ENCODE measurements at places on chromosomes 4 and X.

- no peak for DNase-seq
These were observed 61.7 kb upstream of the ATXN3L start for GRCh38 chrX:13381514-13381913.

DNA sequence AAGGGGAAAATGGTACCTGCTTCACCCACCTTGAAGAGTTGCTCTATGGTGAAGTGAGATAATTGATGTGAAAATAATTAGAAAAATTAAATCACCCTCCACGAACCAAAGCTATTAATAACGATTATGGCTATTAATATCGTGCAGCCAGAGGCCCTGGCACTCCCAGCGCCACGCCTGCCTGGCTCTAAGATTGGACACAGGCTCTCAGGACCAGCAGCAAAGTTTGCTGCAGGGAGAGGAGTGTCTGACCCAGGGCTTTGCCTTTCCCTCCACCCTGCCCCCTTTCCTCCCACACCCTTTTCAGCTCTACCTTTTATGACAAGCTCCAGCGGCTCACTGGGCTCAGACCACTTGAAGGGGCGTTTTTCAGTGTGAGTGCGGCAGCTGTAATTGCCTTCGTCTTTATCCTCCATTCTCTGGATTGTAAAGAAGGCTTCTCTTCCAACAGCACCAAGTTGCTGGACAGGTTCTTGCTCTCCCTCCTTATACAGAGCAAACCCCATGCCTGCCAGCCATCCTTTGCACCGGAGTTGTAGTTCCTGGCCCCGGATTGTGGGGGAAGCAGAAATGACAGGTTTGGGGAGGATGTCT lies 11.5 kb downstream of the IGSF1 start:
- no peak for DNase-seq

GRCh38 chrX:10769696-10770619 lies 149.6 kb upstream of the MID1 start:
- no peak for DNase-seq

DNA sequence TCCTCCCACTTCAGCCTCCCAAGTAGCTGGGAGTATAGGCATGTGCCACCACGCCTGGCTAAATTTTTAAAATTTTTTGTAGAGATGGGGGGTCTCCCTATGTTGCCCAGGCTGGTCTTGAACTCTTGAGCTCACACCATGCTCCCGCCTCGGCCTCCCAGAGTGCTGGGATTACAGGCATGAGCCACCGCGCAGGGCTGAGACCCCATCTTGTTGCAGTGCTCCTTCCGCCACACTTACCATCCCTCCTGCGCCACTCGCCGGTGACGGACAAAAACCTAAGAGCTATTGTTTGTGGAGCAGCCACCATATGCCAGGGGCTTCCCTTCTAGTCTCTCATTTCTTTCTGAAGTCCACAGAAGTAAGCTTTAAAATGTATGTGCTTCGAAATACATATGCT lies 34.5 kb downstream of the NSG1 start:
- no peak for DNase-seq

DNA sequence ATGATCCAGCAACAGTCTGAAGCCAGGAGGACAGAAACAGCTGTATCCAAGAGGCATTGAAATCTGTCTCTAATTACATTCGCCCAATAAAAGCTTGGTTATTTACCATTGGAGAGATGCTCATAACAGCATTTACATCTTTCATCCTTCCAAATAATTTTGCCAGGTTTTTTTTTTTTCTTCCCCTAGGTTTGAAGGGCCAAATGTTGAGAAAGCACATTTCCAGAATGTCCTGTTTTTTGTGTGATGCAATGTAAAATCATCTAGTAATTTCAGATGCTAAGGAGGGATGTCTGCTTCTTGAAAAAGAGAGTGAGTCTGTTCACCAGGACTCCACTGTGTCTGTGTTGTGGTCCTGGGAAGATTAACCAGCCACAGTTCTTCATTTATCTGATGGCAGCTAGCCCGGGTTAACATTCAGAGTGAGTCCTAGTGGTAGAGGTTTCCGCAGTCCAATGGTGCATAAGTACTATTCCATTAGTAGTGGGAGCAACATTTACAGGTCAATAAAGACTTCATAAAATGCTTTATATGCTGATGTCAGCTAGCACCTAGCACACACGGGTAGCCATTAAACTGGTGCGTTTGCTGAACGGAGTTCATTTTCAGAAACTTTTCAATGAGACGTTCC lies 406.8 kb downstream of the STIM2 start:
- DNase-seq = no peak

DNA sequence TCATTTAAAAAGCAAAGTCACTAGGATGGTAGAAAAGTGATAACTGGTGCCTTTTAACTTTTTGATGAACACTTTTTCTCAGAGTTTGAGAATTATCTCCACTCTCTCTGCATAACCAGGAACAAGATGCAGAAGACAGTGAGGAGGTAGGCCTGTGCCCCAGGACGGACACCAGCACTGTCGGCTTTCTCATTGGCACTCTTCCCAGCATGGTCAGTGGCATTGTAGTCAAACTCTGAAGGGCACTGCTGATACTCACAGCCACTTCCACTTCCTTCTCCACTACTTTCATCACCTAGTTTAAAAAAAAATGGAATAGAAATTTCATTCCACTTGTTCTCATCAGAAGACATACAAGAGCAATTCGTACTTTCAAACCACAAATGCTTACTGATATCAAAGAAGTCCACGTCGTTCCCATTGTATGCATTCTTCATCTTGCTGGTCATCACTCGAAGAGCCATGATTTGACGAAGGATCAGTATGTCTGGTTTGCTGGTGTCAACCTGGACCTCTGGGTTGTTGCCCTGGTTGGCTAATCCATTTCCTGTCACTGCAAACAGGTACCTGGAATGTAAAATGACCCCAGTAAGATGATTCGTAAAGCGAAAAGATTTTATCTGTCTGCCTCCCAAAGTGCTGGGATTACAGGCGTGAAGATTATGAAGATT lies 84.8 kb upstream of the TFDP3 start:
- DNase-seq = no peak

GRCh38 chr4:108216510-108216909 lies 47.8 kb upstream of the LEF1 start:
- DNase-seq = no peak

DNA sequence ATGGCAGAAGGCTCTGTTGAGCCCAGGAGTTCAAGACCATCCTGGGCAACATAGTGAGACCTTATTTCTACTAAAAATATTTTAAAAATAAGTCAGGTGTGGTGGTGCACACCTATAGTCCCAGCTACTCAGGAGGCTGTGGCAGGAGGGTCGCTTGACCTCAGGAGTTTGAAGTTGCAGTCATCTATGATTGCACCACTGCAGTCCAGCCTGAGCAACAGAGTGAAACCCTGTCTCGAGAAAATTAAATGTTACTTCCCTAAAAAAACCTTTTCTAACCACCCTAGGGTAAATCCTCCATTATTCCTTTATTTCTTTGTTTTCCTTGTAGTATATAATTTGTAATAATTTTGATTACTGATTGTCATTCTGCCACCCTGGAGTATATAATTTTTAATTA lies 7.9 kb downstream of the FAM200B start:
- no peak for DNase-seq

GRCh38 chr4:123950530-123950929 lies 553.9 kb downstream of the SPRY1 start:
- DNase-seq = no peak

- no peak for DNase-seq
These were observed 71.0 kb downstream of the TMA16 start for GRCh38 chr4:163565226-163566135.
